Coronary artery (tissue), 2 donors: ENCODE measurements at places on chromosomes 6 and 20.

GRCh38 chr6:3205913-3206312 is 21.5 kb downstream of the TUBB2B start:
- no peak for DNase-seq

- DNase-seq, result no peak
Observed at GRCh38 chr6:33254591-33254990, 17.1 kb downstream of the VPS52 start.

GRCh38 chr6:87164506-87164905 is 9.1 kb downstream of the ZNF292 start:
- DNase-seq, result no peak

DNA sequence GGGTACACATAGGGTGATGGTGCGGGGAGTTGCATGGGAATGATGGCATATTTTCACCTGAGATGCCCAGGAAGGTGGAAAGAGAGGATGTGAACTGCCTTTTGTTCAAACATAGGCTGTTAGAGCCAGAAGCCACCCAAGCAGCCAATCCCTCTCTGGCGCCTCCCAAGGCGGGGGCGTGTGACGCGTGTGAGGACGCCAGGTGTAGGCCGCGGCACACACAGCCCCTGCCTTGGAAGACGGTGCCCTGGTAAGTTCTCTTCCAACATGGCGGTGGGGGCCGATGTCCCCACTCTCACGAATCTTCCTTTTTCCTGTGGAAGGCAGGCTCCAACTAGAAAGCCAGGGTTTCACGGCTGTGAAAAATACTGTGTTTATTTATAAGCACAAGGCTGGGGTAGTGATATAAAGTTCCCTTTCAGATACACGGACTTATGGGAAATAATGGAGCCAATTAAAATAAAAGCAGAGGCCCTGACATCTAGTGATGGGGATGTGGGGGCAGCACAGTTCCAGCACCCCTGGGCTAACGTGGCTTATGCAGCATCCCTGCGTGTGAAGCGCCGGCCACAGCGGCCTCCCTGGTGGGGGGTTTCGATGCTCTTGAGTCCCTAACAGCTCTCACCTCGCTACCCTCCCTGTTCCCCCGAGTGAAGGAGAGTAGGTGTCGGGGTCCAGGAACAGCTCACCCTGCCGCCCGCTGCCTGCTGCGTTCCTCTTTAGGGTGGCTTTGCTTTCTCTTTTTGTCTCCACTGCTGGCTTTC is 28.3 kb downstream of the CDH4 start:
- no peak for DNase-seq

GRCh38 chr6:150928882-150929281 is 63.4 kb downstream of the MTHFD1L start:
- DNase-seq, result no peak

DNA sequence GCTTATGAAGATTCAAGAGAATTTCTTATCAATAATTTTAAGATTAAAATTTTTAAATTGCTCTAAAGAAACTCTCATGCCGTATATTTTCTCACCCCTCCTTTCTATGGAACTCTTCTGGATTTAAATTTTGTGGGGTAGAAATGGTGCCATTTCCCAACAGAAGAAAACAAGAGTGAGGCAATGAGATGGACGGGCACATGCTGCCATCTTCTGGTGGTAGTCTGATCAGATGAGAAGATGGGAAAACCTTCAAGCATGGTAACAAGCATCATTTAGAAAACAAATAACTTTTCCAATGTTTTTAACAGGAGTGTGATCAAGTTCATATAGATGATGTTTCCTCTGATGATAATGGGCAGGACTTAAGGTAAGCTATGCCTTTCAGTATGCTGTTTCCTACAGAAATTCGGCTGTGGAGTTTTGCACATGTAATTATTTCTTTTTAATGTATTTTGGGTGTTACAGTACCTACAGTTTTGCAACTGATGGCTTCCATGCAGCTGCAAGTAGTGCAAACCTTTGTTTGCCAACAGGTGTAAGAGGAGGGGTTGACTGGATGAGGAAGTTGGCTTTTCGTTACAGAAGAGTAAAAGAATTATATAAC is 271.4 kb downstream of the EYA4 start:
- DNase-seq, result no peak

DNA sequence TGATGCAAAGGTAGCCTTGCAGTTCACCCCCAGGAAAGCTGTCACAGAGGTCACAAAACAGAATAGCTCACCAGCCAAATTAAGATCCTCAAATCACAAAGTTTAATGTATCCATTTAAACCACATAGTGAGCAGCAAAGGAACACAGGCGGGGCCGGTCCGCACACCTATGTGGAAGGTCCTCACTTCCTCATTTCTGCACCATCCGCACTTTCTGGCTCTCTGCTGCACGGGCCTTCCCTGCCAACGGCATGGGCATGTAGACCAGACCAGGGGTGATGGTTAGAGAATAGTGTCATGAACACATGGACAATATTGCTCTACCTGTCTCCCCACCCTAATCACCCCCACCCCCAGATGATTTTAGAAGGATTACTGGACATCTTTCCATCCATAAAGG is 12.1 kb upstream of the TBXT start:
- DNase-seq, result peak; percentile 28

DNA sequence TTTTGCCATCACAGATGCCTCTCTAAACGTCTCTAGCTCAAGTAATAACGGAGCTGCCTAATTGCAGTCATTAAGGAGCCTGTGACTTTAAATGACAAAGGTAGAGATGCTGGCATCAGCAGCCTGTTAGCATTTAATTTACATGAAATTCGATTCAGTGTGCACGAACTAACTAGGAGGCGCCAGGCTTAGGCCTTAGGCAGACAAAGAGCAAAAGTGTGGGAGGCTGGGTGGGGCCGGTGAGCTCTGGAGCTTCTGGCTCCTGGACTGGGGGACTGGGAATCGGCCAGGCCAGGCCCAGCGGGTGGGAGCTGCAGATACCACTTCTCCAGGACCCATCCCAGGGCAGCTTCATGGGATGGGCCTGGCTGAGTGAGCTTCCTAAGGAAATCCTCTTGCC is 170.0 kb upstream of the AGPAT4 start:
- no peak for DNase-seq

DNA sequence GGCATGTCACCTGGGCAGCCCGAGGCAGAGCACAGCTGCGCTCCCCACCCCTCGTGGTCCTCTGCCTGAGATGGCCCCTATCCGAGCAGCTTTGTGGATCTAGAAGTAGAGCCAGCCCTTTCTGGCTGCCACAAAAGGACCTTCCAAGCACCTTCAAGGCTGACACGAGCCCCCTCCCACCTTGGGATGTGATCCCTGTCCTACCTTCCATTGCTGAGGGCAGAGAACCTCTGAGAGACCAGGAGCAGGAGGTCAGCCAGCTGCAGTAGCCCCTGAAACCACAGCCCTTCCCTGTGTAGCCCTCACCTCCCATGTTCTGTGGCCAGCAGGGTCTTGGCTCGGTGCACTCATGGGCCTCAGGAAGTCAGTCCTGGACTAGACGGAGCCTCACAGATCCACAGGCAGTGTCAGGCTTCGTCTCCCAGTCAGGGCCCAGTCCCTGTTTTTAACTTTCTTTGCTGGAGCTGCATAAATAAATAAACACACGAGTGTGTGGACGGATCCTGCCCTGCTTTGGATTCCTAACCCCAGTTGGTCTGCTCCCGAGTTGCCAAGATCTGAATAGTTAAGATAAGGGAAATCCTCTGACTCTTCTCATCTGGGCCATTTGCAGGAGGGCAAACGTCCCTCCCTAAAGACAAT is 507.7 kb downstream of the PREX1 start:
- no peak for DNase-seq

- DNase-seq, result no peak
Observed at GRCh38 chr6:87174078-87174579, 18.8 kb downstream of the ZNF292 start.

DNA sequence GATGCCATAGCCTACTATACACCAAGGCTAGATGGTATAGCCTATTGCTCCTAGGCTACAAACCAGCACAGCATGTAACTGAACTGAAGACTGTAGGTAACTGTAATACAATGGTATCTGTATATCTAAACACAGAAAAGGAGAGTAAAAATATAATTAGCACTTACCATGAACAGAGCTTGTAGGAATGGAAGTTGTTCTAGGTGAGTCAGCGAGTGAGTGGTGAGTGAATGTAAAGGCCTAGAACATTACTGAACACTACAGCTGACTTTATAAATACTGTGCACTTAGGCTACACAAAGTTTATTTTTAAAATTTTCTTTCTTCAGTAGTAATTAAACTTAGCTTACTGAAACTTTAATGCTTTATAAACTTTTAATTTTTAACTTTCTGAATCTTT is 129.5 kb downstream of the BTBD9 start:
- DNase-seq, result no peak

DNA sequence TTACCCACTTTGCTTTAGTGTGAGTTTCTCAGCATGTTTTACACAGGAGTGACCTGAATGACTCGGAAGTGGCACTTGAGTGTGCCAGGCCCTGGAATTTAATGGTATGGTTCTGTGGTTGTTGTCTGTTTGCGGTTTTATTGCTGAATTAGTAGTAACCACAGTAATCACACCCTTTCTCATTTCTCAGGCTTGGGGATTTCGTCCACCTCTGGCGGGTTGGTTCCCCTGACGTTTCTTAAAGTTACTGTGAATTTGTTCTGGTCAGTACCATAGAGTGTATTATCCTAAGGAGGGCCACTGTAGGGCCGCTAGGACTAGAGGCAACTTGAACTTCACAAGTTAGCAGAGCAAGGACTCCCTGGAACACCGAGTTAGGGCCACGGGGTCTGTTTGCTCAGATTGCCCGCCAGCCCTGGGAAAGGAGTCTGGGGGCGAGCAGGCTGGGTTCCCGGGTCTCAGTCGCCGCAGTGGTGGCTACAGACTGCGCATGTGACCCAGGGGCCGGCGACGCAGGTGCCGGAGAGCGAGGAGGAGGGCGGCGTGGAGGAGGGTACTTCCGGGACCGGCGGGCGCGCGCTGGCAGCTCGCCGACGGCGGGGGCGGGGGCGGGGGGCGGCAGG is 546 bp upstream of the KLHL32 start:
- DNase-seq, result peak; percentile 78

GRCh38 chr20:59207235-59207634 is 43.6 kb downstream of the ZNF831 start:
- DNase-seq, result no peak

GRCh38 chr20:35285806-35286076 is 1.2 kb upstream of the EIF6 start:
- no peak for DNase-seq

GRCh38 chr6:27146706-27147505 is 100.6 kb upstream of the PRSS16 start:
- DNase-seq, result peak; percentile 90

DNA sequence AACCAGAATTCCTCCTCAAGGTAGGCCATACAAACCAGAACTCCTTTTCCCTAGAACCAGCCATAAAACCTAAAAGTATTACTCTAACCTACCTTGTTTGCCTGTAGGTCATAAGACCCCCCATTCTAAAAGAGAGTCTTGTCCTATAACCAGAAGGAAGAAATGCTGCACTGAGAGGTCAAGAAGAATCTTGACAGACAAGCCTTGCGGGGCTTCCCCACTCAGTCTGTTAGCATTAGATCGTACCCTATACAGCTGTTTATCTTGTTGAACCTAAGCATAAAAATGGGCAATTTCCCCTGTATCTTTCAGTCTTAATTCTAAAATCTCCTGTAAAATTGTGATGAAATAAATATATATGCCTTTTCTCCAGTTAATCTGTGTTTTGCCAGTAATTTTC is 52.3 kb upstream of the HFE start:
- no peak for DNase-seq

GRCh38 chr20:36848078-36848660 is 27.8 kb upstream of the TLDC2 start:
- no peak for DNase-seq

GRCh38 chr6:75775219-75775618 is 26.2 kb downstream of the MYO6 start:
- DNase-seq, result no peak

DNA sequence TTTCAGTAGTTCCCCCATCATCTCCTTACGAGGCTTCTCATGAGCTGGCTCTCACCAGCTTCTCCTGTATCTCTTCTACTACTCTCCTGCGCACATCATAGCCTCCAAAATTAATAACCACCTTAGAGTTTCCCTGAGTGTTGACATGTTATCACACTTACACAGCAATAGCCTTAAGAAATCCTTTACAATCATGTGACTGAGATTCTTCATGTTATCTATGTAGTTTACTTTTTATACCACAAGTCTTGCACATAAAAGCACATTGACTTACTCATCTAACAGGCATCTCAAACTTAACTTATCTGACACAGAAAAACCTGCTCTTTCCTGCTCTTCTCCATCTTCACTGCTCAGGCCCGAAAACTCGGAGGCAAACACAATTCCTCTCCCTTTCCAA is 103.7 kb upstream of the TAB2 start:
- no peak for DNase-seq

- no peak for DNase-seq
Observed at GRCh38 chr6:110492584-110492983, 16.2 kb upstream of the SLC22A16 start.

GRCh38 chr6:9890893-9891292 is 524.0 kb downstream of the TFAP2A start:
- no peak for DNase-seq

- no peak for DNase-seq
Observed at GRCh38 chr6:159002432-159003155, 2.6 kb upstream of the RSPH3 start.

- no peak for DNase-seq
Observed at GRCh38 chr6:74492587-74492986, 713.3 kb downstream of the COL12A1 start.

DNA sequence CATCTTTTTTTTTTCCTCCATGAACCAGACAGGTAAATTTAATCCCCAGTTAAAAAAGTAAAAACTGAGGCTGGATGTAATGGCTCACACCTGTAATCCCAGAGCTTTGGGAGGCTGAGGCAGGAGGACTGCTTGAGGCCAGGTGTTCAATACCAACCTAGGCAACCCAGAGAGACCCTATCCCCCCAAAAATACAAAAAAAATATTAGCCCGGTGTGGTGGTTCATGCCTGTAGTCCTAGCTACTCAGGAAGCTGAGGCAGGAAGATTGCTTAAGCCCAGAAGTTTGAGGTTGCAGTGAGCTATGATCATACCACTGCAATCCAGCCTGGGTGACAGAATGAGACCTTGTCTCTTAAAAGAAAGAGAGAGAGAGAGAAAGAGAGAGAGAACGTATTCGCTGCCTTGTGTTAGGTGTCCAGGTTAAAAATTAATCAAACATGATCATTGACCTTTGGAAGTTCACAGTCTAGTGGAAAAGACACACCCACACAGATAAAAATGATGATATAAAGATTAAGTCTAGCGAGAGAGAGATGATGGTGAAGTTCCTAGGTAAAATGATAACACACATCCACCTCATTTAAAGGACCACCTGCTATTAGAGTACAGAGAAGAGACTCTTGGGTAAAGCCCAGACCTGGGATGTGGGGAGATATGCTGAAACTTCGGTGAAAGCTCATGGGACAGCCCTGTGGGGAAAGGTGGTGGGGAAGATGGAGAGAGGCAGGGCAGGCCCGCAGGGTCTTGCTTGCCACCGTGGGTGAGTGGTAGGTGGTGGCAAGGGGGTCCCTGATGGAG is 4.8 kb upstream of the NHSL1 start:
- no peak for DNase-seq

DNA sequence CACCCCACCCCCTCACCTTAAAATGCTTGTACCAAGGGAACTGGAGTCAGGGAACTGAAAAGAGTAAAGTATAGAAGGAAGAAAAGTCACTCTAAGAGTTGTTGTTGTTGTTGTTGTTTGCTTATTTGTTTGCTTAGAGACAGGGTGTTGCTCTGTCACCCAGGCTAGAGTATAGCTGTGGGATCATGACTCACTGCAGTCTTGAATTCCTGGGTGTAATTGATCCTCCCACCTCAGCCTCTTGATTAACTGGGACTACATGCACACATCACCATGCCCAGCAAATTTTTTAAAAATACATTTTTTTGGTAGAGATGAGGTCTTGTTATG is 681.6 kb upstream of the GJE1 start:
- DNase-seq, result no peak

- no peak for DNase-seq
Observed at GRCh38 chr6:82597201-82597600, 233.6 kb downstream of the TPBG start.
